ENCODE measurements at places on chromosomes 1 and 21. TPM values are rescaled to one million over a fixed set of nuclear protein-coding genes. Genes with fewer than 3 reads are reported as not detected.

PCP4 gene
- total RNA-seq, result 3.2 TPM

DNA sequence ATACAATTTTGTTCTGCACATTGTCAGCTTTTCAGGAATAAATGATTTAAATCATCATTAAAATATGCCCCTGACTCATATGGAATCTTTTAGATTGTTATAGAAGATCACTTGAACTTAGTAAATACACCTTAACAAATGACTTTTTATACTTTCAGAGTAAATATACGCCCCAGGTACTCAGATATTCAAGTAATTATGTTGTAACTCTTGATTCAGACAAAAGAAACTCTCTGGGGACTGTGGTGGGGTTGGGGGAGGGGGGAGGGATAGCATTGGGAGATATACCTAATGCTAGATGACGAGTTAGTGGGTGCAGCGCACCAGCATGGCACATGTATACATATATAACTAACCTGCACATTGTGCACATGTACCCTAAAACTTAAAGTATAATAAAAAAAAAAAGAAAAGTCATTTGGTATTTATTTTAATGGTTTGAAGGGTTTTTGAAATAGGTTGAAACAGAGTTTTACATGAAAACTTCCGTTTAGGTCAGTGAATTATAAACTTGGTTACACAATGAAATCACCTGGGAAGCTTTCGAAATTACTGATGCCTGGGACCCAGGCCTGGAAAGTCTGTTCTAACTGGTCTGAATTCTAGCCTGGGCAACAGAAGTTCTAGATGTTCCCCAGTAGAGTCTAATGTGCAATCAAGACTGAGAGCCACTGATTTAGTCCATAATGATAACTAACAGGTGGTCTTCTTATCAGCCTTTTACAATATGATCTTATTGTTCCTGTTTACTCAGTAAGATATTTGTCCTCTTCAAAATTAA, 320.5 kb upstream of the NR5A2 start:
- no peak overlapping the region for H3K4me3 ChIP-seq
- H3K4me1 ChIP-seq, result no peaks in the 10 kb centered on the region
- no peak for DNase-seq
- no peaks in the 10 kb centered on the region for H3K36me3 ChIP-seq

- H3K36me3 ChIP-seq, result no peaks in the 10 kb centered on the region
- no peaks in the 10 kb centered on the region for H3K4me1 ChIP-seq
- DNase-seq, result no peak
- H3K27ac ChIP-seq, result no peak overlapping the region
- H3K27me3 ChIP-seq, result no peaks in the 10 kb centered on the region
- H3K4me3 ChIP-seq, result no peak overlapping the region
Observed at GRCh38 chr1:15187175-15188129, 33.9 kb downstream of the TMEM51 start.

DNA sequence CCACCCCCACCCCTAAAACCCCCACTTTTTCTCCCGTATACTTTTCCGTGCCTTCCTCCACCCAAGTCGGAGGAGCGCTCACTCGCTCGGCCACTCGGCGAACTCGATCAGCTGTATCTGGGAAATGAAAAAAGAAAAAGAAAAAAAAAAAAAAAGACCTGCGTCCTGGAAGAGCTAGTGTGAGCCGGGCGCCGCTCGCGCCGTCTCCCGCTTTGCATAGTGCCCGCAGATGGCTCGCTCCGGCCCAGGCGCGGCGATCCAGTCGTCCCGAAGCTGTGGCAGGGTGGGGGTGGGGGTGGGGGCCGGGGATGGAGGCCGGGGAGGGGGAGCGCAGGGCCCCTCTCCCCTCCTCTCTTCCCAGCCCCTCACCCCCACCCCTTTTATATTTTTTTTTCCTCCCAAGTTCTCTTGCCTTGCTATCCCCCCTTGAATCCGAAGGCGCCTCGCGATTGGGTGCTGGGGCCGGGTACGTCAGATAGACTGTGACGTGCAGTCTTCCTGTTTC, 299 bp upstream of the PROX1 start:
- no peaks in the 10 kb centered on the region for H3K27me3 ChIP-seq
- H3K27ac ChIP-seq, result no peak overlapping the region
- no peaks in the 10 kb centered on the region for H3K4me1 ChIP-seq
- DNase-seq, result peak; percentile 83

- H3K27ac ChIP-seq, result no peak overlapping the region
- no peaks in the 10 kb centered on the region for H3K27me3 ChIP-seq
- DNase-seq, result no peak
- no peaks in the 10 kb centered on the region for H3K36me3 ChIP-seq
Observed at GRCh38 chr1:113459279-113459678, 69.0 kb downstream of the MAGI3 start.

NPHS2 gene
- not detected for total RNA-seq

TCP10L gene
- 1.5 TPM for total RNA-seq

GRCh38 chr1:182246783-182247182, 144.8 kb downstream of the GLUL start:
- H3K36me3 ChIP-seq, result no peaks in the 10 kb centered on the region
- H3K4me1 ChIP-seq, result no peaks in the 10 kb centered on the region
- no peaks in the 10 kb centered on the region for H3K27me3 ChIP-seq
- no peak overlapping the region for H3K27ac ChIP-seq
- DNase-seq, result no peak

C1orf53 gene
- not detected for total RNA-seq

ABCA4 gene
- total RNA-seq, result 0.16 TPM

GRCh38 chr1:172107316-172107975, 266.1 kb downstream of the DNM3 start:
- DNase-seq, result no peak
- H3K27ac ChIP-seq, result no peak overlapping the region
- H3K4me3 ChIP-seq, result no peak overlapping the region
- no peaks in the 10 kb centered on the region for H3K4me1 ChIP-seq

- H3K27ac ChIP-seq, result no peak overlapping the region
- H3K36me3 ChIP-seq, result no peaks in the 10 kb centered on the region
- no peak for DNase-seq
- no peaks in the 10 kb centered on the region for H3K27me3 ChIP-seq
Observed at GRCh38 chr1:31031330-31032143, 34.0 kb downstream of the PUM1 start.

GRCh38 chr21:39531064-39531463, 79.3 kb downstream of the SH3BGR start:
- H3K27ac ChIP-seq, result no peak overlapping the region
- no peak overlapping the region for H3K4me3 ChIP-seq
- H3K36me3 ChIP-seq, result no peaks in the 10 kb centered on the region
- DNase-seq, result no peak
- no peaks in the 10 kb centered on the region for H3K27me3 ChIP-seq

DNA sequence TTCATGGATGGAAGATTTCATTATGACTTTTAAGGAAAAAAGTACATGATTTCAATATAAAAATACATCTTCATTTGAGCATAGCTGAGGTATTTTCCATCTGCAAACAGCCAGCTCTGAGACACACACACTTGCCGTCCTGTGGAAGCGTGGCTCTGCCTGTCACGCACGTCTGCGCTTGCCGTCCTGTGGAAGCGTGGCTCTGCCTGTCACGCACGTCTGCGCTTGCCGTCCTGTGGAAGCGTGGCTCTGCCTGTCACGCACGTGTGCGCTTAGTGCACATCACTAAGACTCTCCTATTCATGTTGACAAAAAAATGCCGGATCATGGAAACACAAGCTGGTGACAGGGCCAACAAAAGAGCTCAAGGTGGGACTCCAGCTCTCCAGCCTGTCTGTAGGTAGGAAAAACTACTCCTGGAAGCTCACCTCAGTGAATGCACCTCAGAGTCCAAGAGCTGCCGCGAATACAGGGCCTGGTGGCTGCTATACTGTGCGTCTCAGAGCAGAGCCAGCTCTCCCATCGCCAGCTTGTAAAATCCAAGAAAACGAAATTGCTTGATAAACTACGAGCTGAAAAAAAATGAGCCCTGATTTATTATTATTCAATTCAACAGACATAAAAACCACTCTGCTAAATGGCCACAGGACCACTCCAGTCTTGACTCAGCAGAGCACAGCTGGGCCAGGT, 69.3 kb downstream of the SLC37A1 start:
- no peaks in the 10 kb centered on the region for H3K27me3 ChIP-seq
- DNase-seq, result no peak
- H3K4me1 ChIP-seq, result no peaks in the 10 kb centered on the region
- no peak overlapping the region for H3K4me3 ChIP-seq
- no peak overlapping the region for H3K27ac ChIP-seq
